ENCODE measurements at places on chromosomes 13 and 19.

DNA sequence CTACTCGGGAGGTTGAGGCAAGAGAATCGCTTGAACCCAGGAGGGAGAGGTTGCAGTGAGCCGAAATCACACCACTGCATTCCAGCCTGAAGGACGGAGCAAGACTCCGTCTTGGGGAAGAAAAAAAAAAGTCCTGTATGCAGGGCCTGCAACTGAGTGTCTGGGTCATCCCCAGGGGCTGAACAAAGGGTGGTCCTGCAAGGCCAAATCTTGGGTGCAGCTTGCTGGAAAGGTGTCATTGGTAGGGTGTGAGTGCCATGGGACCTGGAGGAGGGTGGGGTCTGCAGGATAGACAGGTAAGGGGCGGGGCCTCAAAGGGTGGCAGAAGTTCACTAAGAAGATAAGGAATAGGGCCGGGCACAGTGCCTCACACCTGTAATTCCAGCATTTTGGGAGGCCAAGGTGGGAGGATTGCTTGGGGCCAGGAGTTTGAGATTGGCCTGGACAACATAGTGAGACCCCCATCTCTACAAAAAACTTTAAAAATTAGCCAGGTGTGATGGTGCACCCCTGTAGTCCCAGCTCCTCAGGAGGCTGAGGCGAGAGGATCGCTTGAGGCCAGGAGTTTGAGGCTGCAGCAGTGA is 31.5 kb downstream of the ZSWIM4 start:
- no peak for DNase-seq

- DNase-seq: peak; percentile 61
Measured at GRCh38 chr19:4596033-4596904, 36.8 kb upstream of the SEMA6B start.

DNA sequence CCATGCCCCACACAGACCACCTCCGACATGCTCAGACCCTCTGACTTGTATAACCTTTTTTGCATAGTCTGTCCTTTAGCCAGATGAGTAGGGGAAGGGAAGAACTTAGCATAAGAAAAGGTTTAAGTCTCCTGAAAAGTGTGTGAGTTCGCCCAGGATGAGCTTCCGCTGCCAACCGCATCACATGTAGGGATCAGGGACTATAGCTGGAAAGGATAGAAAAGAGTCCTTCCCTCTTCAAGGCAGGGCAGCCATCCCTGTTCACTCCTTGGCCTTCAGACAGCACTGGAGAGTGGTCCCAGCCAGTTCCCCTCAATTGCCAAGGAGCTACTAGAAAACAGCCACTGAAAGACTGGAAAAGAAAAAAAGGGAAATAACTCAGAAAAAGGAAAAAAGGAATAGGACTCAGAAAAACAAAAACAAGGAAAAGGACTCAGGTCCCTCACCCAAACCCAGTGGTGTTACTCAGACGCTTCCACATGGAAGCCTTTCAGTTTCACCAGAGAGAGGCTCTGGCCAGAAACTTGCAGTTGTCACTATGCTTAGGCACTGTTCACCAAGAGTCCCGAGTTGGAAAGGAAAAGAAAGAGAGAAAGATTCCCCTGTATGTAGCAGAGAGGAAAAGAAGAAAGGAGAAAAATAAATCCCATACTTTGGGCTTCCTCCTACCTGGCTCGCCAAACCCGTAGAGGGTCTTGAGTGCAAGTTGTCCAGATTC is 5.6 kb upstream of the TM9SF2 start:
- DNase-seq: no peak

DNA sequence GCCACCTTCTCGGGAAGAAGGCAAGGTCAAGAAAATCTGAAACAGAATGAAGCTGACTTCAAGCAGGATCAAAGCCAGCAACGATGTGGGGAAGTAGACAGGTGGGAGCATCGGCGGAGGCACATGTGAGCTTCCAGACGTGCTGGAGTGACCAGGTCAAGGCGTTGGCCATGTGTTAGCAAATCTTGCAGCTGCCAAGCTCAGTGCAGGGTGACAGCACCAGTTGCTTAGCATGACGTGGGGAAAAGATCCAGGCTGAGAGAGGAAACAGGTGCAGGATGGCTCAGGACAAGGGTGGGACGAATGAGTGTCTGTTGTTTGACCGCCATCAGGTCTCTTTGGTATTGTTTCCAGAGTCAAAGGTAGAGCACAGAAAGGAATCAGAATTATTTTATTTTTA is 92.3 kb downstream of the TNFSF13B start:
- peak; percentile 36 for DNase-seq

- DNase-seq: no peak
Measured at GRCh38 chr13:81639984-81640582, 1299.2 kb upstream of the SPRY2 start.

GRCh38 chr13:45786293-45786920 is 65.1 kb downstream of the SIAH3 start:
- DNase-seq: no peak

GRCh38 chr13:113848020-113848419 is 15.9 kb downstream of the GAS6 start:
- DNase-seq: peak; percentile 23

DNA sequence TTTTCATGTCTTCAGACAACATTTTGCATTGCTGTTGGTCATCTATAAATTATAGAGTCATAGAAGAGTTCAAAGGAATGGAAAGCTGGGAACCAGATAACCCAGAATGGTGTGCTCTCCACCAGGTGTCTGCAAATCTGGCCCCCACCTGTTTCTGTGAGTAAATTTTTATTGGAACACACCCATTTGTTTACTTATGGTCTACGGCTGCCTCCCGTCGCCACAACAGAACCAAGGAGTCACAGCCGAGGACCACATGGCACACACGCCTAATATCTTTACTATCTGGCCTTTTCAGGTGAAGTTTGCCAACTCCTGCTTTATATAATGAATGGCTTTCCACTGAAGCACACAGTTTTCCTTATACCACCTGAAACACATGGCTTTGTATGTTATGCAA is 58.2 kb downstream of the EFNB2 start:
- DNase-seq: no peak

GRCh38 chr19:46216612-46217011 is 12.9 kb upstream of the IGFL1 start:
- DNase-seq: no peak

DNA sequence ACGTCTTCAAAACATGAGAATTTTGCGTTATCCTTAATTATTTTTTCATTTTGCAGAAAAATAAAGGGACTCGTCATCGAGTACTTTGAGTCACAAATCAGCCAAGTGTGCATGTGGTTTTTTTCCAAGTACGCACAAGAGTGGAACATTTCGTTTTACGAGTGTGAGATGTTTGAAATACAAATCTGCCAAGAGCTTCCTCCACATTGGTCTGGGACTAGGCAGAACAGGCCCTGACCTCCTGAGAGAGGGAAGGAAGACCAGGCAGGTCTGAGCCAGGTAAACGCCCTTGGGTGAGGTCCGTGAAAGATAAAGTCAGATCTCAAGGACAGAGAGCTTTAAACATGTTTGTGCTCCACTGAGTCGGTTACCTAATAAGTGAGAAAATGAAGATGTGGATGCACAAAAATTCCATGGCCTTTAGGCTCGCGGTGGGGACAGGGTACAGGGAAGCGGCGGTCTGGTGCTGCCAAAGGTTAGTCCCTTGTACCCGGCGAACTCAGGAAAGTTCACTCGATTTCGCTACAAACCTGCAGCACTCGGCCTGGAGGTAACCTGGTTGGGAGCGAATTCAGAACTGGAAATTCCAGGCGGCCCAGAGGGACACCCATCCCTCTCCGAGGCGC is 473 bp upstream of the ITM2B start:
- DNase-seq: no peak

DNA sequence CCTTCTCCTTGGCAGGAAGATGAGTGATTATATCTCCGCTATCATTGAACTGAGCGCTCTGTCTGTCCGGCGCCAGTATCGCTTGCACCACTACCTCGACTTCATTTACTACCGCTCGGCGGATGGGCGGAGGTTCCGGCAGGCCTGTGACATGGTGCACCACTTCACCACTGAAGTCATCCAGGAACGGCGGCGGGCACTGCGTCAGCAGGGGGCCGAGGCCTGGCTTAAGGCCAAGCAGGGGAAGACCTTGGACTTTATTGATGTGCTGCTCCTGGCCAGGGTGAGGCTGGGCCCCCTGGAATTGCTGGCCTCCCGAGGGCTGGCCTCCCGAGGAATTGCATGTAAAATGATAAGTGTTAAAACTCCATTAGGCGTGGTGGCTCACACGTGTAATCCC is 32.1 kb downstream of the CYP4F22 start:
- DNase-seq: no peak

GRCh38 chr19:49631014-49631588 is 8.8 kb downstream of the RRAS start:
- no peak for DNase-seq

DNA sequence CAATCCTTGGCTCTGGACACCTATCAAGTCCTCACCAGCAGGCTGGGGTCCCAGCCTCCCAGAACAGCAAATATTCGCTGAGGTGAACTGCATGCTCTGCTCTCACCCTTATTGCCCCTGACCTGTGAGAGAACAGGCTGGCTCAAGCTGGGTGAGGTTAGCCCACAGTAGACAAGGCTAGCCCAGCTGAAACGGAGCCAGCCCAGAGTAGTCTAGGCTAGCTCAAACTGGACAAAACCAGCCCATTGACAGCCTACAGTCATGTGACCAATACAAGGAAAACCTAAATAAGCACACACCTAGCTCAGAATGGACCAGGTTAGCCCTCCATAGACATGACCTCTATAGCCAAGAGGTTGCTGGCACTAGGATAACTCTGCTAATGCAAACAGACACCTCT is 38.4 kb downstream of the CCL25 start:
- DNase-seq: no peak

GRCh38 chr19:4098493-4098892 is 25.4 kb downstream of the MAP2K2 start:
- DNase-seq: no peak

DNA sequence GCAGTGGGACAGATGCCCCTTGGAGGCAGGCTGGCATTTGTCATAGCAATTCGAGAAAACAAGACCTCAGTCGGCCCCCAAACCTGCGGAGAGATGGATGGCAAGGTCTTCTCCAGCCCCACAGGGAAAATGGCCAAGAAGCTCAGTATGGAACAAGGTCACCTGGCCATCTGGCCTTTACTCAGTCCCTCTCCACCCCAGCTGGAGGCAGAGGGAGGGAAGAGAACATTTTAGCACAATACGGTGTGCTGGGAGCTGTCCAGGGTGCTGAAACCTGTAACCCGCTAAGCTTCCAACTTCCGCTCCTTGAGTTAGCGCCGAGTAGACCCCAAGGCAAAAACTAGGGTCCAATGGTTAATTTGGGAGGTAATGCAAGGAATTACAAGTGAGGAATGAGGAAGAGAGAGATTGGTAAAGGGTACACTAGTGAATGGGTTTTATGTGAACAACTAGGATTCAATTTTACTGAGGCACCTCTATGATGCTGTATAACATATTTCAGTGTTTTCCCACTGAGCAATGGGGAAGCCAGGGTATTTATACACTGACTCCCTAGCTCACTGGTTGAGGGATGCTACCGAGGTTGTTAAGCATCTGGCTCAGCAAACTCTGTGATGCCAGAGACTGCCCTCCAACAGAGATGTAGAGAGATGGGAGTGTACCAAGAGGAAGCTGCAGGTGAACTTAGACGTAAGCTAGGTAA is 64.3 kb downstream of the CACNA1A start:
- no peak for DNase-seq

DNA sequence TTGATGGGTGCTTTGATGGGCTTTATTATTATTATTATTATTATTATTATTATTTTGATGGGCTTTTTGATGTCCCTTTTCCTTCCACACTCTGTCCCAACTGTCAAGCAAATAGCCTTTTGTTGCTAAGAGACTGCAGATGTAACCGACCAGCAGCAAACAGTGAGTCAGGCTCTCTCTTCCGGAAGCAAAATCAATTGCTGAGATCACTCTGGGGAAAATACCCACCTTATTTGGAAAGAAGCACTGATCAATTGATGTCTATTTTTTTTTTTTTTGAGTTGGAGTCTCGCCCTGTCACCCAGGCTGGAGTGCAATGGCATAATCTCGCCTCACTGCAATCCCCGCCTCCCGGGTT is 2.9 kb downstream of the LDLR start:
- no peak for DNase-seq

GRCh38 chr13:80668452-80668851 is 327.5 kb upstream of the SPRY2 start:
- DNase-seq: no peak

- no peak for DNase-seq
Measured at GRCh38 chr19:38695317-38695683, 47.9 kb downstream of the ACTN4 start.

DNA sequence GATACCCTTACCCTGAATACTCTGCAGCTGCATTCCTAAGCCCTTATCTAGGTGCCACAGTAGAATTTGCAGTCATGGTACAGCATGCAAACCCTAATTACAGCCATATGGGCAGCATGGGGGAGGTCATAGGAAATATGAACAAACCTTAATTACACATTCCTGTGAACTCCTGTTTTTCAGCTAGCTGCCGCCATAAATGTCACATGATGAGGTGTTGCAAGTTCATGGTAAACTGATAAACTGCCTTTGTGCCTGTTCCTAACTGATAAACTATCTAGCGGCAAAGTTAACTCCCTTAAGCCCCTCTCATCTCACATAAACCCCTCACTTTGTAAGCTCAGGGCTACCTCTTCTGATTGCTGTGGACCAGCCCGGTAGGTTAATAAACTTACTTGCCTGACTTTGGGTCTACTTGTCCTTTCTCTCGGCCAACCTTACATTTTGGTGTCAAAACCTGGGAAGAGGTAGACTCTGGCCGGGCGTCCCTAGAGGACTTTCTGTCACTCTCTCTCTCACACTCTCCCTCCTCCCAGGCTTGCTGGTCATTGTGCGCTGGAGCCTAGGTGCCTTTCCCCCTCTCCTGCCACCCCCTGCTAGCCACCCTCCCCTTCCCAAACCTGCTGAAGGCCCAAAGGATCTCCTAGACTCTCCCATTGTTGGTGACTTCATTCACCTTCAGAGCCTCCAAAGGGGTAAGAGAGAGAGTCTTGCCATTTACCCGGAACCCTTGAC is 43.3 kb downstream of the ZNF93 start:
- no peak for DNase-seq

- no peak for DNase-seq
Measured at GRCh38 chr13:49908637-49909036, 27.5 kb downstream of the SPRYD7 start.

DNA sequence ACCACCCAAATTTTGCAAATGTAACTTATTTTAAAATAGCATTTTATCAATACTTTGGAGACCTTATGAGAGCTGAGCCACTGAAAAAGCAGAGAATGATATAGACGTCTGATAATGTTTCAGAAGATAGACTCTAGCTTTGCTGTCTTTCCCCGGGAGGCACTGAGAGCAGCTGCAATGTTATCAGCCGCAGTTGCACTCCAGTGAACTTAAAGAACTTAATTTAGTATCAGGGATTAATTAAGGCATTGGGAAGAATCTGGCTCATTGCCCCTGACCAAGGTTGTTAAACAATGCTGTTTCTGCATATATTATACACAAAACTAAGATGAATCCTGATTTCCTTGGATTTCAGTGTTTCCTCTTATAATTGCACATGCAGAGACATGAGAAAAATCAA is 75.7 kb upstream of the SGCG start:
- DNase-seq: no peak

Data from left hindlimb (tissue), 1 donor.